Stimulated activated CD8-positive, alpha-beta memory T cell treated with anti-CD3 and anti-CD28 coated beads, Interleukin-15, amount 100 ng/mL, for 1 hour (primary cell): ENCODE measurements at places on chromosomes 3 and 15.

GRCh38 chr3:116155841-116156240 is 289.4 kb downstream of the LSAMP start:
- no peak for DNase-seq

DNA sequence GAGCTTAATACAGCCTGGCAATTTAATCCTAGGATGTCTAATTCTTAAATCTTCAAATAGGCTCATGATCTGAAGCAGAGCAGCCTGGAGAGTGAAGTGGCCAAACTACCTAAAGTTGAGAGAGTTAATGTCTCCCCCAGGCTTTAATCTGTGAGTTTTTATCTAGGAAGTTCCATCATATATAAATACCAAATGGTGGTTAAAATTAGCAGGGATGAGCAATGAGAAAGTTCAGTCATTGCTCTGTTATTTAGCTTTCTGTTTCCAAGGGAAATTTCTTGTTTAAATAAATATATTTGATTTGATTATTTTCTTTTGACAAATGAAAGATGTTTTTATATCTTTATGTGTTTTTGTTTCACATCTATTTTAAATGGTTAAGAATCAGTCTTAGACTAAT is 274.4 kb upstream of the UMPS start:
- no peak for DNase-seq

DNA sequence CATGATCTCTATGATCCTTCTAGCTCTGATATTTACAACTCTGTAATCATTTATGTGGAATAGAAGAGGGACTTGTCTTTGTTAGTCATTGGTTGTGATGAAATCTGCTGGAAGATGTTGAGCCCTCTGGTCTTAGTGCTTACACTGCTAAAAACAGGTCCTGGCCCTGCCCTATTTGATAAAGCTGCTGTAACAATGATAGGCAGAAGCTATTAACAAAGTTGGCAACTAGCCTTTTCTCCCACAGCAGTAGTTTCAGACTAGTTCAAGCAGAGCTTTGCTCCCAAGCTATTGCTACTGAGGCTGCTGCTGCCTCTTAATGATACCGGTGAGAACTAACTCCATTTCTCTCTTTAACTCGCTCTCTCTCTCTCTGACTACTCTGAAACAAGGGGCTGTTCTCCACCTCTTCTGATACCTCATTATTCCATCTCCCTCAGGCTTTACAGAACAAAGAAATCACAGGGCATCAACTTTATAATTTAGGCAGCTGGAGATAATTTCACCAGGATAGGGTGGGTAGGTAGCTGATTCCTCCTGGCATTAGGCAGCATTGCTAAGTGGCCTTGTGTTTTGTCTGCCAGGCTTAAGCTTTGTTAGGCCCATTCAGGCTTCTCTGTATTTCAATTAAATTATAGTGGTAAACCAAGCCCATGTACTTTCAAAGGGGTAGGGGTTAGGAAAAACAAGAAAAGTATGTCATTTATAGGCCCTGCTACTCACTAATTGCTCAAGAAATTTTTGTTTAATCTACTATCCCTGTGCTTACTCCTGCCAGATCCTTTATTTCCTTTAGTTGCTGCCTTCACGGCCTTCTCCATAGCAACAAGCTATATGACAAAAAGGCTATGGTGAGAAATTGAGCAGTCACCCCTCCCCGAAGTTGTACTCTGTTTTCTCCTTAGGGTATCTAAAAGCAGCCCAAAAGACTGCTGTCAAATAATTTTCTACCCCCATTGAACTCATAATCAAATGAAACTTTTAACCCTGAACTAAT is 139.6 kb downstream of the RBPMS2 start:
- DNase-seq = no peak

DNA sequence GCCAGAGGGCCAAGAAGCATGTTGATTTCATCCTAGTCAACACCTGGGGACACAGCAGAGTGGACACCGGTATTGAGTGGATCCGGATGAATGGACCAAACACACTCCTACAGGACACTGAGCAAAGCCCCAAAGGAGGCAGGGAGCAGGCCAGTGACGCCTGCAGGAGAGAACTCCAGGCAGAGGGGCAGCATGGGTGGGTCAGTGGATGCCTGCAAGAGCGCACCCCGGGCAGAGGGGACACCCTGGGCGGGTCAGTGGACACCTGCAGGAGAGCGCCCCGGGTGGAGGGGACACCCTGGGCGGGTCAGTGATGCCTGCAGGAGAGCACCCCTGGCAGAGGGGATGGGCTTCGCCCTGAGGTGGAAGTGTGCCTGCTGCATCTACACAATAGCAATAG is 27.6 kb upstream of the HRH1 start:
- DNase-seq = no peak

GRCh38 chr3:2920103-2920502 is 190.1 kb downstream of the IL5RA start:
- no peak for DNase-seq

DNA sequence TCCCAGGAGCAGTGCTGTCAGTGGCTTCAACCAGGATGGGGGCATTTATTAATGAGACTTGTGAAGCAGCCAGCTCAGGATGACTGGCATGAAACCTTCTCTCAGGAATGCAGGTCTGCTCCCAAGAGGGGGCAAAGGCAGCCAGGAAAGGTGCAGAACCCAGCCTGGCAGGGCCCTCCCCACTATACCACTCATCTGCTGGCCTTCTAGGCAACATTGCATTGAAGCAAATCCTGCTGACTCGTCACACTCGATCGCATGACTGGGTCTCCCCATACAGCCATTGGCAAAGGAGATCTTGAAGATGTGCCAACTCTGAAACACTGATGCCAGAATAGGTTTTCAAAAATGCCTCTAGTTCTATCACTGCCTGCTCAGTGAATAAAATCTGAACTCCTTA is 65.7 kb upstream of the CMTM7 start:
- DNase-seq = no peak

- no peak for DNase-seq
Measured at GRCh38 chr3:42071904-42072812, 19.0 kb upstream of the TRAK1 start.

GRCh38 chr3:175411405-175411804 is 552.3 kb downstream of the NAALADL2 start:
- no peak for DNase-seq

DNA sequence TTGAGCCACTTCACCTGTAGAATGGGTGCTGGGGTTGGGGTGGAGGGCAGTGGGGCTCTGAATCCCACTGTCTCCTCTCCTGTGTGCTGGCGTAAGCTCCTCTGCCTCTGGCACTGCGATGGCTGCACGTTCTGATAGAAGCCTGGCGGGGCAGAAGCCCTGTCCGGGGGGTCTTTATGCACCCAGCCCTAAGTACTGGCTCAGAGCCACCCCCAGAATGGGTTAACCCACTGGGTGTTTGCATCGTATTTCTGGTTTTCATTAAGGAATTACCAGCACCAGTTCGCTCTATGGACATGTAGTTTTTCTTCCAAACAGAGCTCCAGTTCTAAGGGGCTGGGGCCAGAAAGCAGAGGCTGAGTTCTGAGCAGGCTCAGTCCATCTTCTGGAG is 37.7 kb upstream of the CDCP1 start:
- no peak for DNase-seq

- DNase-seq = no peak
Measured at GRCh38 chr3:108036401-108036800, 54.4 kb downstream of the CD47 start.

GRCh38 chr15:40372981-40373380 is 9.5 kb upstream of the KNSTRN start:
- DNase-seq = no peak

GRCh38 chr3:71247958-71248335 is 335.6 kb downstream of the FOXP1 start:
- DNase-seq = no peak

DNA sequence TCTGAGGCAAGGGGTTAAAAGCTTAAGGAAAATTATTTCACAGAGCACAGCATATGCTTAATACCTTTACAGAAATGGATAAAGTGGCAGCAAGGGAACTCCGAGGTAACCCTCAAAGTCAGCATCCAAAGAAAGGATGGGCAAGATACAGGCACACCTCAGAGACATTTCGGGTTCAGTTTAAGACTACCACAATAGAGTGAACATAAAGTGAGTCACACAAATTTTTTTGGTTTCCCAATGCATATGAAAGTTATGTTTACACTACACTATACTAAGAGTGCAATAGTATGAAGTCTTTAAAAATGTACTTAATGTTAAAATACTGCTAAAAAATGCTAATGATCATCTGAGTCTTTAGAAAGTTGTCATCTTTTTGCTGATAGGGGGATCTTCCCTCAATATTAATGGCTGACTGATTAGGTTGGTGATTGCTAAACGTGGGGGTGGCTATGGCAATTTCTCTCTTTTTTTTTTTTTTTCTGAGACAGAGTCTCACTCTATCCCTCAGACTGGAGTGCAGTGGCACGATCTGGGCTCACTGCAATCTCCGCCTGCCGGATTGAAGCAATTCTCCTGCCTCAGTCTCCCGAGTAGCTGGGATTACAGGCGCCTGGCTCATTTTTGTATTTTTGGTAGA is 10.0 kb downstream of the UBR1 start:
- no peak for DNase-seq

DNA sequence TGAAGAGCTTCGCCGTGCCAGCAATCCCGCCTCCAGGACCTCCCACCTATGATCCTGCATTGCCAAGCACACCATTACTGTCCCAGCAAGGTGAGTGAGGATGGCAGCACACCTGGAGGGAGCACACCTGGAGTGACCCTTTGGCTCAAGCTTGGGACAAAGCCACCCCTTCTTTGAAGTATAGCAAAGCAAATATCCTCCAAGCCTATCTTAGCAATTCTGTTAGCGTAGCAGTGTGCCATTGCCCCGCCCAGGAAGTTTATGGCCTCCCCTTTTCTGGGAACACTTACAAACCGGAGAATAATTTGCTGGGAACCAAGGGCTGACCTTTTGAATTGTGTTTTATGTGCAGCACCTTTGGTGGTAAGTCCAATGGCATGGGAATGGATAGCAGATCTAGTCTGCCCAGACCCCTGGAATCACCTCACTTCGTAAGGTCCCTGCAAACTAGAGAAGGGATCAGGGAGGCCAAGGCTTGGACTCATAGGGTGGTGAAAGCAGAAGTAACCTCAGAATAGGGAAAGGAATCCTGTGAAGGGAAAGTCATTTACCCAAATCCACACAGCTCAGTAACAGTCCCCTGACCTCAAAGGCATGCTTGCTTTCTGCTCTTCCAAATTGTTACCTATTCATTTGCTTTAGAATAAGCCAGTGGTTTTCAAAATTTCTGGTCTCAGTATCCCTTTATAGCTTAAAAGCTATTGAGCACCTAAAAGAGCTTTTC is 70.1 kb downstream of the HCN4 start:
- DNase-seq = no peak

DNA sequence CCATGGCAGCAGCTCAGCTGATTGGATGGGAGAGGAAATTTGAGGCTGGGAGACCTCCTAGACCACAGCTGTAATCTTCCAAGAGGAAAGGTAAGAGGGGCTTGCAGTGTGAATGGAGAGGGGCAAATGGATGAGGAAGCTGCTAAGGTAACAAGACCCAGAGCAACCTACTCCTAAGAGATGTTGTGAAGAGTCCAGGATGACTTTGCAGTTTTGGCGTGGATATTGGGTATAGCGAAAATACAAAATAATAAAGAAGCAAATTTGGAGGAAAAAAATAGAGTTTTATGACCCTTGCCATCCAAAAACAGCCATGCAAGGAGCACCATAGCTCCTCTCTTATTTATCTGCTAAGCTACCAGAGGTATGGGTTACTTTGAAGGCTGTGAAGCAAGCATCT is 186.6 kb downstream of the GREM1 start:
- no peak for DNase-seq

DNA sequence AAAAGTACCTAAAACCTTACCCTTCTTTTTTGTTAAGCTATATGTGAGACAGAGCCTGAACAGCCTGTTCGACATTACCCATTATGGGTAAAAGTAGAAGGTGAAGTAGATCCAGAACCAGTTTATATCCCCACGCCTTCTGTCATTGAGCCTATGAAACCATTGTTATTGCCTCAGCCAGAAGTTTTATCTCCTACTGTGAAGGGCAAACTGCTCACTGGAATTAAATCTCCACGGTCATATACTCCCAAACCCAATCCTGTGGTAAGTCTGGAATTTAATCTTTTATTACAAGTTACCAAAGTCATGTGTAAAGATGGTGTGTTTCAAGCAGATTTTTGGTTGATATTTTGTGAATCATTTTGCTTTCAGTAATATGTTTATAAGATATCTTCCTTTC is 47.1 kb upstream of the MAPKBP1 start:
- no peak for DNase-seq

GRCh38 chr3:60764870-60765269 is 486.4 kb downstream of the FHIT start:
- DNase-seq = no peak

- no peak for DNase-seq
Measured at GRCh38 chr3:112460519-112461195, 38.6 kb downstream of the BTLA start.

DNA sequence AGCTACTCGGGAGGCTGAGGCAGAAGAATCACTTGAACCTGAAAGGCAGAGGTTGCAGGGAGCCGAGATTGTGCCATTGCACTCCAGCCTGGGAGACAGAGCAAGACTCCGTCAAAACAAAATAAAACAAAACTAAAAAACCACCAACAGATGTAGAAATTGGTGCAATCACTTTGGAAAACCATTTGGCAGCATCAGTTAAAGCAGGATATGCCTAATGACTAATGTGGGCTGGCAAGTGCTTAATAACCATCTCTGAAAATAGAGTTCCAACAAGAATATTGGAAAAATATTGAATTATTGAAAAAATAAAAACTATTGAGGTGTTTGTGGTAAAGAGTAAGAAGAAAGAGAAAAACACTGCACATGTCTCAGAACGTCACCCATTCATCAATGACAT is 16.1 kb upstream of the RTP3 start:
- DNase-seq = no peak
